ENCODE measurements at places on chromosomes 6 and 20. TPM values are rescaled to one million over a fixed set of nuclear protein-coding genes. Genes with fewer than 3 reads are reported as not detected.

NRSN1 gene
- total RNA-seq, result not detected

RXRB gene
- total RNA-seq, result 23.4 TPM

DNA sequence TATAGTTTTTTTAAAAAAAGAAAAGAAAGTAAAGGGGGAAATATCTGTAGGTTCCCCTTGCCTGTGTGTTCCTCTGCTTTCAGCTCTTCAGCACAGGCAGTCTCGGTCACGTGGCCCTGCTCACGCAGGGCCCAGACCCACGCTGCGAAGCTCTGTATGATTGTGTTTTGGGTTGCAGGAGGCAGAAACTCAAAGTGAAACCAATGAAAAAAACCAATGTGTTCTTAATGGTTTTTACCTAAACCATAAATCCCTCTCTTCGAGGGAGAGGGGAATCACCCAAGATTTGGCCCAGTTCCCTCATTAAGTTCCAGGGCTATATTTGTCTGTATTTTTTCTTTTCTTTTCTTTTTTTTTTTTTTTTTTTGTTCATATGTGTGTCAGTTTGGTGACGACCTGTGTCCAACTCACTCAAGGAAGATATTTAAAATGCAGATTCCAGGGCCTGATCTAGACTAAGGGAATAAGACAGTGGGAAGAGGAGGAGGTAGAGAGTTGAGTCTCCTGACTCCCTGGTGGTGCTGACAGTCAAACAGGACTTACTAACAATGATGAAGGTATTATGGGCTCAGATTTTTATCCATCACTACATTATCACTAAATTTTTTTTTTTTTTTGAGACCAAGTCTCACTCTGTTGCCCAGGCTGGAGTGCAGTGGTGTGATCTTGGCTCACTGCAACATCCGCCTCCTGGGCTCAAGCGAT is 33.8 kb upstream of the RREB1 start:
- DNase-seq, result peak; percentile 76

- peak; percentile 47 for DNase-seq
Observed at GRCh38 chr6:593139-593906, 63.6 kb downstream of the HUS1B start.

All from hematopoietic multipotent progenitor cell (in vitro differentiated cells).